ENCODE measurements at places on chromosomes 12 and 14.

- DNase-seq: no peak
Observed at GRCh38 chr12:237026-237815, 23.3 kb upstream of the SLC6A12 start.

DNA sequence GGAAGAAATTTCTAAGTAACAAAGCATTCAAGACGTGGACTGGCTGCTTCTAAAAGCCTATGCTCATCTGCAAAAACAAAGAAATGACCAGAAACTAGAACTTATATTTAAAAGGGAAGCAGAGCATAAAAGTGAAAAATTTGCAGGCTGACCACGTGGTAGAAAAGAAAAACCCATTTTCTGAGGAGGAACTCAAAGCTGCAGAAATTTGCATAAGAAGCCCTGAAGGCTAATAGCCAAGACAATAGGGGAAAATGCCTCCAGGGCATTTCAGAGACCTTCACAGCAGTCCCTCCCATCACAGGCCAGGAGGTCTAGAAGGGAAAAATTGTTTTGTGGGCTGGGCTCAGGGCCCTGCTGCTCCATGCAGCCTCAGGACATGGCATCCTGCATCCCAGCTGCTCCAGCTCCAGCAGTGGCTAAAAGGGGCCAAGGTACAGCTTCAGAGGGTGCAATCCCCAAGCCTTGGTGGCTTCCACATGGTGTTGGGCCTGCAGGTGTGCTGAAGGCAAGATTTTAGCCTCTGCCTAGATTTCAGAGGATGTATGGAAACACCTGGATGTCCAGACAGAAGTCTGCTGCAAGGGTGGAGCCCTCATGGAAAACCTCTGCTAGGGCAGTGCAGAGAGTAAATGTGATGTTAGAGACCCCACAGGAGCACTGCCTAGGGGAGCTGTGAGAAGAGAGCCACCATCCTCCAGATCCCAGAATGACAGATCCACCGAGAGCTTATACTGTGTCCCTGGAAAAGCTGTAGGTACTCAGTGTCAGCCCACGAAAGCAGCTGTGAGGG, 55.5 kb downstream of the CHGA start:
- DNase-seq: no peak

GRCh38 chr14:100049220-100049619, 16.0 kb upstream of the EVL start:
- DNase-seq: no peak

DNA sequence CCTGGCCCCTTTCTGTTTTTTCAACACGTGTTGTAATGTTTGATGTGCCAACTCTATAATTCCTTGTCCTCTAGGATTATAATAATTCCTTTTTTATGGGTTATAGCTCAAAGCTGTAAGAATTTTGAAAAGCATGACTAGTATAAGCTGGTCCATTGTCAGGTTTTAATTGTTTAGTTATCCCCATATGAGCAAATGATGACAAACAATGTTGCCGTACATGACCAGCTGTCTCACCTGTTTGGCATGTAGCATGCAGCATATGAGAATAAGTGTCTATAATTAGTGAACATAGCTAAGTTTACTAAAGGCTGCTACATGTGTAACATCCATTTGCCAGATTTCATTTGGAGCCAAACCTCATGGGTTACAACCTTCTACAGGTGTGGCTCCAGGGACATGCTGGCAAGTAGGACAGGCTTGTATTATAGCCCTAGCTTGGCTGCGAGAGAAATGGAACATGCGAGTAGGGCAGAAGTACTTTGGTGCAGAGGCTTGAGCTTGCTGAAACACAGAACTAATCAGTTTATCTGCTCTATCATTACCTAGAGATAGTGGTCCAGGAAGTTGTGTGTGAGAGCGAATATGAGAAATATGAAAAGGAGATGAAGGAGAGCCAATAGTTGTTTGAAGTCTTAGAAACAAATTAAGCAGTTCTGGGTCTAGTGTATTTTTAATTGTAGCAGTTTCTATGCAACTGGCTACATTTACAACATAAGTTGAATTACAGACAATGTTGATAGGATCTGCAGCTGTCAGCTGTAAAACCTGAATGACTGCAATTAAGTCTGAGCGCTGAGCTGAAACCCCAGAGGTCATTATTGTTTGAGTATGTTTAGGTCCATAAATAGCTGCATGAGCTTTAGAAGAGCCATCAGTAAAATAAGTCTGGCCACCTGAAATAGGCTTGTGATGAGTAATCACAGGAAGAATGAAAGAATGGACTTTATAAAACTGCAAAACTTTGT, 22.6 kb upstream of the MAPKAPK5 start:
- DNase-seq: no peak

GRCh38 chr14:102095231-102095870, 8.5 kb upstream of the HSP90AA1 start:
- no peak for DNase-seq

DNA sequence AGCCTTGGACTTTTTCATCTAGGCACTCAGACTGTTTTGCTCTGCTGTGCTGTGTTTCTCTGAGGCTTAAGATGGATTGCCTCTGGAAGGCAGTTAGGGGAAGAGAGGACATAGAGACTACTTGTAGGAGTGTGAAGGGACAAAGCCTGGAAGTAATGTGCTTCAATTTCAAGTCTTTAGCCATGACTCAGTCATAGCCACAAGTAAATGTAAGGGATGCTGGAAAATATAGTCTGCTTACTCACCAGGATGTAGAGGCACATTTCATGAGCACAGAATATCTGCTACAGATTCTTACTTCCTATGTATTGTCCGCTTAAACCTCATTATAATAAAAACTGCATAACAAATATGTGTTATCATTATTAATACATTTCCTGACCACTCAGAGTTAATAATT, 794.3 kb upstream of the NOVA1 start:
- DNase-seq: no peak

- DNase-seq: no peak
Observed at GRCh38 chr14:92397953-92398564, 75.1 kb downstream of the SLC24A4 start.

- no peak for DNase-seq
Observed at GRCh38 chr14:106547735-106548434, 1021.5 kb downstream of the TMEM121 start.

- DNase-seq: no peak
Observed at GRCh38 chr12:6321905-6322304, 11.4 kb downstream of the PLEKHG6 start.

DNA sequence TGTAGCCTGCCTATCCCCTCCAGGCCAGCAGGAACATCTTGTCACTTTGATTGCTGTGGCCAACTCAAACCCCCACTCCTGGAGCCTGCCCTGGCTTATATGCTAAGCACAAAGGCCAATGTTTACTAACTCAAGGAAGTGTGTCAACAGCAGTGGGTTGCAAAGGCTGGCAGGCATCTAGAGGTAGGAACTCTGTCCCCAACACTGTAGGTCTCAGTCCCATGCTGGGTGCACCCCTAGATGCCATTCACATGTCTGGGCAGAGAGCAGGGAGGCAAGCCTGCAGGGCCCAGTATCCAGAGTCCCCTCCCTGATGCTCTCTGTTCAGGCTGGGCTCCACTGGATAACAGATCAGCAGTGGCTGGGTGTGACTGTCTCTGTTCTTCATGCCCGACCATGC, 1.6 kb upstream of the HPD start:
- DNase-seq: no peak
